ENCODE measurements at places on chromosomes 4 and X. TPM values are rescaled to one million over a fixed set of nuclear protein-coding genes. Genes with fewer than 3 reads are reported as not detected.

DNA sequence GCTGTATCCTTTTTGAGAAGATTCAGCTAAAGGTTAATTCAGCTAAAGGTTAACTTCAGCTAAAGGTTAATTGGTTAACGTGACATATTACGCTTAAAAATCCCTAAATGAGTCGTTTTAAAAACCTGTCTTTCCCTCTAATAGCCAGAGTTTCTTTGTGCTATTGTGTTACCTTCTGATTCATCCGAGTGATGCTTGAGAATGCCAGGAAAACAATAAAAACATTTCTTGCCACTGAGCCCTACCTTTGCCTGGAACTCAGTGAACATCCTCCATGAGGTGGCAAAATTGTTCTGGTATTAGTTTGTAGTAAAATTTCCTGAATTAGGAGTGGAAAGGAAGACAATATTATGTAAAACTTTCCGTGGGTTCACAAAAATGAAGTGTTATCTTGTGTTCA lies 13.7 kb upstream of the TMPRSS11E start:
- DNase-seq: no peak

DNA sequence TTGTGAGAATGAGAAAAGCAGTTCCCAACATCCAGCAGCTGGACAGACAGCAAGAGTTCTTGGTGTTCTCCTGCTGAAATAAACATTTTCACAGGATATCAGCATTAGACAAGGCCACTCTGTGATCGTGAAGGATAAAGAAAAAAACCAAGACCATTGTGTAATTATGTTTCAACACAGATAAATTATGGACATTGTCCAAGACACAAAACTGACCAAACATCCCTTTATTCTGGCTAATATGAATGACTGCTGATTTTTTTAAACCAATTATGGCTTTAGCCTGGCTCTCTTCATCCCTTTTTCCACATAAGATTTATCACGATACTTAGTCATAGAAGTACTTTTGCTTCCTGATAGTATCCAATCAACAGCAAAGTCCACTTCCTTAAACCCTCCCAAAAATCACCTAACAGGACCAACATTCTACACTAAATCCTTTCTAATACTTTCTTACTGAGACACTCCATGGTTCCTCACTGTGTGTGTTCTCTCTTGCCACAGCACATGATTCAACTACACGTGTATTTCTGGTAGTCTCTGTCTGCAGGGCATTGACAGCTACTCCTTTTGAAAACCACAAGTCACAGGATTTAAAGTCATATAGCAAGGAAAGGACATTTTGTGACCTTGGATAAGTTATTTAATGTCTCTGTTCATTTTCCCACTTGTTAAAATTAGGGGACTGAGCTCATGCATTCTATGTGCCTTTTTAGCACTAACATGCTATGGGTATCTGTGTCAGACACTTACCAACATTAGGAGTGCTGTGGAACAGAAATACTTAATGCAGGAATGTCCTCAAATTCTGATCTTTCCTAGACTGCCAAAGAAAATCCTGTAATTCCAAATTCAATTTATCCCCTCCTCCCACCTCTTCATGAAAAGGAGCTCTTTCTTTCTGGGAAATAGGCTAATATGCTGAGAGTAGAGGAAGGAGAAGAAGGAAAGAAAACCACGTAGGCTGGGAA lies 137.2 kb upstream of the PGRMC2 start:
- no peak for DNase-seq

GRCh38 chrX:105822138-105823091 lies at the start of gene NRK:
Gene NRK (plus strand): TSS chrX:105822539. CDS start chrX:105822846, 307 bp downstream.
- no peak for DNase-seq

DNA sequence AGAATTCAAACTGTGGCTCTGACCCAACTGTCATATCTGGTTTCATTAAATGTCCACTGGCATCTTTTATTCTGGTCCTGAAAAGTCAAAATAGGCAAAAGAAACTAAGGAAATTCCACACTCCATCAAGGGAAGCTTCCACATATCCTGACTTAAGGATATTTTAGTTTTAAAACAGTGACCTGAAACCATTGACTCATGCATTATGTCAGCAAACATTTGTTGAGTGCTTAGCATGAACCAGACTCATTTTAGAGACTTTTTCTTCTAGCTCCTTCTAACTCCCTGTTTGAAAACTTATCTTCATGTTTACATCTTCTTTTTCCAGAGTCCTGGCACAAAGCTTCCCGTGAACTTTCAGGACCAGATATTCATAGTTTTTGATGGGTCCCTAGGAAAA lies 6.9 kb upstream of the CXCL1 start:
- DNase-seq: no peak

DNA sequence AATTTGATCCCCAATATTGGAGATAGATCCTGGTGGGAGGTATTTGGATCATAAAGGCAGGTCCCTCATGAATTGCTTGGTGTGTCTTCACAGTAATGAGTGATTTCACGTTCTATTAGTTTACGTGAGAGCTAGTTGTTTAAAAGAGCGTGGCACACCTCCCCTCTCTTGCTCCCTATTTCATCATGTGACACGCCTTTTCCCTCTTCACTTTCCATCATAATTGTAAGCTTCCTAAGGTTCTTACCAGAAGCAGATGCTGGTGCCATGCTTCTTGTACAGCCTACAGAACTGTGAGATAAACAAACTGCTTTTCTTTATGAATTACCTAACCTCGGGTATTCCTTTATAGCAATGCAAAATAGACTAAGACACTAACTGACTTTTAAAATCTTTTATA lies 34.0 kb upstream of the FMR1 start:
- no peak for DNase-seq

DNA sequence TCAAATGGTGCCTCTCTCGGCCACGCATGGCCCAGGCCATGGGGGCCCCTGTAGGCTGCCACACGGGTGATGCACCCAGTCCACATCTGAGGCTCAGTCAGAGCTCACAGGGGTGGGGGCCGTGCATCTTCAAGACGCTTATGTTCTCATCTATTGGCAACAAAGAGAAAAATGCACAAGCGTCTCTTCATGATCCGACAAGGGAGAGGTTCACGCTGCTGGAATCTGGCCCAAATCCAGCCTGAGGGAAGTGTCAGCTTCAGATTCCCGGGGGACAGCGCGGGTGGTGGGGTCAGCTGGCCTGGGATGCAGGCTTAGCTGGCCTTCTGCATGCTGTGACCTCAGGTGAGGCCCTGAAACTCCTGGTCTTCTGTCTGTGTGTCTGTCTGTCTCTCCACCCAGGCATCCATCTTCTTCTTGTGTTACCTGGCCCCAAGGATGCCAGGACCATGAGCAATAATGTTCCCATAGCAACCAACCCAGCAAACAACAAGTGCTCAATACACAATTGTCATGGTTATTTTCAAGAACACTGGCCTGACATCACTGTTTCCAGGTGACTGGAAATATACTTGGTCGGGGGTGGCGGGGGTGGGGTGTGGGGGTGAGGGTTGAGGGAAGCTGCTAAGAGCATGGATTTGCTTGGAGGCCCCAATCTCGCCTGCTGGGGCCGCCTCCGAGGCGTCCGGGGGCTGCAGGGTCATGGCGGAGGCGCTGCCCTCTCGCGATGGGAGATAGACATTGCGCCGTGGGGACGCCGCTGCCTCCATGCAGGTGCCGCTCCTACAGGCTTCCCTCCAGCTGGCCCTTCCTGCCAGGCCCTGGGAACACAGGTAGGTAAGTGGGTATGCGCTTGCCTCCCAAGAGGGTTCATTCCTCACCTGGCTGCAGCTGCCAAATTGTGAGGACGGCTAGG lies 48.3 kb downstream of the ABLIM2 start:
- no peak for DNase-seq

POU3F4 gene
- total RNA-seq: not detected

XAGE2 gene
- total RNA-seq: not detected

GRCh38 chr4:80592950-80593349 lies 257.4 kb downstream of the CFAP299 start:
- DNase-seq: no peak

PWWP3B gene
- 4.6 TPM for total RNA-seq

All from stomach (tissue), 19 donors.